ENCODE measurements at places on chromosomes 16 and 17. TPM values are rescaled to one million over a fixed set of nuclear protein-coding genes. Genes with fewer than 3 reads are reported as not detected.

Gene CA7
- total RNA-seq = not detected

Gene CNTNAP1
- 4.9 TPM for total RNA-seq

Gene MT1F
- total RNA-seq = 92.0 TPM

Gene ACSM2A
- total RNA-seq = not detected

Gene TEKT1
- total RNA-seq = not detected

Gene BRD7
- total RNA-seq = 21.8 TPM

Gene KIF19
- total RNA-seq = 2.3 TPM

Gene RNF227
- 3.0 TPM for total RNA-seq

Gene ABCC12
- total RNA-seq = not detected

Gene DHRS7C
- total RNA-seq = not detected

Gene TCAP
- 0.26 TPM for total RNA-seq

Gene TAOK1
- 21.0 TPM for total RNA-seq

Gene RPL23
- total RNA-seq = 755 TPM

Gene CAVIN1
- total RNA-seq = 75.8 TPM

Gene HSD11B2
- total RNA-seq = 13.8 TPM

Gene KIF2B
- not detected for total RNA-seq

Gene CPHXL2
- not detected for total RNA-seq

Gene KCNJ18
- not detected for total RNA-seq

Gene LAT
- 1.6 TPM for total RNA-seq

Gene TNFRSF17
- total RNA-seq = not detected

Gene DOC2A
- 0.78 TPM for total RNA-seq

Gene NPIPB8
- not detected for total RNA-seq

Gene RNF213
- 60.7 TPM for total RNA-seq

Gene CDRT15L2
- not detected for total RNA-seq

Gene CDC6
- total RNA-seq = 0.78 TPM

Gene TPPP3
- 11.2 TPM for total RNA-seq

Measured in body of pancreas (tissue), 4 donors.